ENCODE measurements at places on chromosomes 5 and 9.

DNA sequence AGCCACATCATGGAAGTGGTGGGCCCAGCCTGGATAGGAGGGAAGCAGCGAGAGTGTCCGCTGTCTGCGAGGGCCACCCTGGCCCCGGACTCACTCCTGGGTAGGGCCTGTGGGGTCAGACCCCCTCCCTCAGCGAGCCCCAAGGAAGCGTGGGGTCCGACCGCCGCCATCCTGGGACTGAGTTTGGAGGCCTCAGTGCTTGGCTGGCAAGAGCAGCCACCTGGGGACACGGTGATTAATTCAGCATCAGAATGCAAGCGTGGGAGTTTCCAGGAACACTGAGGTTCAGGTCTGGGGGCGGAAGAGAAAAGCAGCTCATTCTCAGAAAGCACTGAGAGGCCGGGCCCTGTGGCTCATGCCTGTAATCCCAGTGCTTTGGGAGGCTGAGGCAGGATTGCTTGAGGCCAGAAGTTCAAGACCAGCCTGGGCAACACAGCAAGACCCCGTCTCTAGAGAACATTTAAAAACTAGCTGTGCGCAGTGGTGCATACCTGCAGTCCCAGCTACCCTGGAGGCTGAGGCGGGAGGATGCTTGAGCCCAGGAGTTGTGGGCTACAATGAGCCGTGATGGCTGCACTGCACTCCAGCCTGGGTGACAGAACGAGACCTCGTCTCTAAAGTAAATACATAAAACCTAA lies 18.3 kb upstream of the CAMSAP1 start:
- peak; percentile 38 for DNase-seq

DNA sequence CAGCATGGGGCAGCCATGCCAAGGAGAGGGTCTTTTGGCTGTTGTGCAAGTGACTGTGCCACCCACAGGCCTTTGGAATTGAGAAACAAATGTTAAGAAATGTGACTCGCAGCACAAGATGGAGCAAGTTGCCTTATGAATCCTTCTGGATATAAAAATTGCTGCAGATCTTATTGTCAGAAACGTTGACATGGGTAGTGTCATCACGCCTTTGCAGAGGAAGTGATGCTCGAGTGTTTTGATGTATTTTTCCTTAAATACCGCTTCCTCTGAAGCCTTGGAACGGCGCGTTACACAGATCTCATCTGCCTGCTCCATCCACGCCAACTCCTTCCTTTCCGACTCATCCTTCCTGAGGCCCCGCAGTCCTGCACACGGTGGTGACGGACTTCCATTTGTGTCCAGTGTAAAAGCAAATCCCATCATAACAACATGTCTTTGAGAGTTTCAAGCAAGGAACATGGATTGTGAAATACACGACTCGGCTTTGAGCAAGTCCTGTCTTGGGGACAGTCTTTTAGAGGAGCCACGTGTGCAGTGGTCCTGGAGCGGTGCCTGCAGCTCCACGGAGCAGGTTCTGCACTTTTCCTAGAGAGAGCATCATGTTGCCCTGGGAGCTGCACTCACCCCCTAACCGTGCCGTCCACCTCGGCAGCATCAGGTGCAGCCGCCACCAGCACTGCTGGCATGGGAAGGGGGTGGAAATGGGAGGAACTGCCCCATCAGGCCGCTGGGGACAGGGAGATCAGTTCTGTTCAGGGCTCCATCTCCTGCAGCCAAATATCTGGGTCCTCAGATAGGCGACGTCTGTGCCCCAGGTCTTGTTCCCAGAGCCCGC lies 15.1 kb downstream of the ROPN1L start:
- peak; percentile 45 for DNase-seq

DNA sequence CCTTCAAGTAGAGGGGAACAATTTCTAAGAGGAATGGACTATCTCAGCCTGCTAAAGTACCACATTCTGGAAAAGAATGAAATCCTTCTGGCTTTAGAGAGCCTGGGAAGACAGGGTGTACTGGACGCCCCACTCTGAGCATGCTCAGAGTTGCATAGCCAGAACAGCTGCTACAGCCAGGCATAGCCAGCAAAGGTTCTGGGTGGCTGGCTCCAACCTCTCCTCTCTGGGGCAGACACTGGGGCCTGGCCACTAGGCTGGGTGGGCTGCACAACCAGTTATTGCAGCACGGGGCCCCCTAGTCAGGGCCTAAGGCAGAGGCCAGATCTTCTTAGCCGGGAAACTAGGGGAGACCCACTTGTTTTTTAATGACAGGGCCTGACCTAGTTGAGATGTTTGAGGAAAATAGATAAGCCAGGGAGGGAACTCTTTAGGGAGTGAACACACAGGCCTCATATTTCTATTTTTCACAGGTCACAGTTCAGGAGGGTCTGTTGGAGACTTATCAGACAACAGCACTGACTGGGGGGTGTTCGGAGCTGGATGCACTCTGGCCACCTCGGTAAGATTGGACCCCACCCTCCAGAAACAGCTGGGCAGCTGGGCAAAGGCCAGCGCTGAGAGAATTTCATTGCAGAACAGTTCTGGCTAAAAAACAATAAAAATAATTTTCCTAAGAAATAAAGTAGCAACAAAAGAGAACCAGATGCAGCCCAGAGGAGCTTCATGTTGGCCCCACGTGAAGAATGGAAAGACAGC lies 142.9 kb downstream of the LPAR1 start:
- no peak for DNase-seq

DNA sequence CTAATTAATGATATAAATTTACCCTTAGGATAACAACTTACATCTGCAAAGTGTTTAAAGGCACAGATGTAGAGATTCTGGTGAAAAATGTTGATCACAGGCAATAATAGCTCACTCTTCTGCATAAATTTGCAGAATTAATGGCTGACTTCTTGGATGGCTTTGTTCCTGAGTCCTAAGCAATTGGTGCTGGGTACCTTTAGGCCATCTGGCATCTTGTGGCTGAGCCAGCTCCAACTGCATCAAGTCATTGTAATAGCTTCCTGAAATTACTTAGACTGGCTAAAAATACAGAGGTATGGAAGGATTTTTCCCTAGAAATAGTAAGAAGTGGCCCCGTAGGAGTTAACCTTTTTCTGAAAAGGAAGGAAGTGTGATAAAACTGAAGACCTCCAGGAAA lies 118.3 kb upstream of the MINAR2 start:
- DNase-seq, result no peak

- DNase-seq, result peak; percentile 16
Observed at GRCh38 chr5:17132444-17133083, 84.9 kb upstream of the BASP1 start.

GRCh38 chr5:15254607-15255006 lies 245.4 kb upstream of the FBXL7 start:
- no peak for DNase-seq

- DNase-seq, result no peak
Observed at GRCh38 chr5:80837679-80838078, 122.5 kb upstream of the RASGRF2 start.

GRCh38 chr5:56251918-56252553 lies 18.9 kb upstream of the ANKRD55 start:
- DNase-seq, result no peak

GRCh38 chr9:112550531-112550930 lies 63.9 kb downstream of the KIAA1958 start:
- DNase-seq, result no peak

- DNase-seq, result no peak
Observed at GRCh38 chr5:66722686-66723085, 126.5 kb downstream of the MAST4 start.

GRCh38 chr5:175223291-175223690 lies 220.7 kb downstream of the DRD1 start:
- DNase-seq, result no peak

- DNase-seq, result no peak
Observed at GRCh38 chr9:26565118-26565517, 327.5 kb downstream of the CAAP1 start.

DNA sequence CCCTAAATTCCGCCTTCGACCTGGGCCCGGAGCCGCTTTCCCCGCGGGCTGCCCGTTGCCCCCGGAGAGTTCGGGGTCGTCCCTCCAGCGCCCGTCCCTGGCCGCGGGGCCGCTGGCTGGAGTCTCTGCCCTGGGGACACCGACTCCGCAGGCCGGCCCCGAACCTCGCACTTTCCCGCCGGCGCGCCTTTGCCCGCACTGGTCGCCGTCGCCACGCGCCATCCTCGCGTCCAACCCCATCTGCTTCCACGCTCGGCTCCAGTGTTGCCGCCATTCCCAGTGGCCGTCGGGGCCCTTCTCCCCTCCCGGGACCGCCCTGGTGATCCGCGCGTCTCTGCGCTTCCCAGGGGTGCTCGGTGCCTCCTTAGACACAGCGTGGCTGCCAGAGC lies 11.0 kb downstream of the LHX3 start:
- no peak for DNase-seq

DNA sequence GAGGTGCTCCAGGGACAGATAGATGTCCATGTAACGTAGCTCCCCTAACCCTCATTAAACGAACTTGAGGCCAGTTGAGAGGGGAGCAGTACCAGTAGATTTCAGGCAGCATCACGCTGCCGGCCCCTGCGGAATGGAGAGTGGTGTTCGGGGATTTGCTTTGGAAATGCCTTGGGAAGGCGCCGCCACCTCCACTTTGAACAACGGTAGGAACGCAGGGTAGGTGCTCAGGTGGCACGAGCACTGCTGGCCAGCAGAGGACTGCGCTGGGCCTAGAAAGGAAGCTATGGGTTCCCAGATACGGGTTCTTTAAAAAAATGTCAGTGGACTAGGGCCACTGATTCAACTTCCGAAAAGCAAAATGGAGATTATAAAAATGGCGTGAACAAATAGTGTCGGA lies 271.8 kb downstream of the FANCC start:
- DNase-seq, result no peak

DNA sequence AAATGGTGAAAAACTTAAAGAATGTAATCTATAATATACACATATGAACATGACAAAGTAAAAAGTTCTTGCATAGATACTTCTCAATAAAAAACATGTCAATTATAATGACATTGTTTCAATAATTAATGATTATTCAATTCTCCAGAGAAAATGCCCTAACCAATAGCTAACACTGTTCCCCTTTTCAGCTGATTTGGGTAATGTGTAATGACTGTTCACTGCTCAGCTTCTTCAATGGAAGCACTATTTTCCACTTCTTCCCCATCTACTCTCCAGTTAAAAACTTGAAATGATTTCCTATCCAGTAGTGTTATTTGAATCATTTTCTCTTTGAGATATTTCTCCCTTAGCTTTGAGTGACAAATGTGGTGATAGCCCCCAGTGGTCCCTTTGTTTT lies 62.3 kb downstream of the CEP120 start:
- DNase-seq, result no peak

- no peak for DNase-seq
Observed at GRCh38 chr5:154244476-154244875, 53.9 kb downstream of the GALNT10 start.

- no peak for DNase-seq
Observed at GRCh38 chr5:175456105-175456742, 12.2 kb upstream of the DRD1 start.

- DNase-seq, result no peak
Observed at GRCh38 chr9:68545033-68545705, 4.5 kb upstream of the TMEM252 start.

GRCh38 chr9:8895861-8896224 lies 1096.3 kb upstream of the DMAC1 start:
- peak; percentile 79 for DNase-seq

GRCh38 chr9:133635533-133636531 lies at the start of gene DBH:
DBH (plus strand) TSS chr9:133636363; CDS start chr9:133636372, 9 bp downstream.
- DNase-seq, result no peak

DNA sequence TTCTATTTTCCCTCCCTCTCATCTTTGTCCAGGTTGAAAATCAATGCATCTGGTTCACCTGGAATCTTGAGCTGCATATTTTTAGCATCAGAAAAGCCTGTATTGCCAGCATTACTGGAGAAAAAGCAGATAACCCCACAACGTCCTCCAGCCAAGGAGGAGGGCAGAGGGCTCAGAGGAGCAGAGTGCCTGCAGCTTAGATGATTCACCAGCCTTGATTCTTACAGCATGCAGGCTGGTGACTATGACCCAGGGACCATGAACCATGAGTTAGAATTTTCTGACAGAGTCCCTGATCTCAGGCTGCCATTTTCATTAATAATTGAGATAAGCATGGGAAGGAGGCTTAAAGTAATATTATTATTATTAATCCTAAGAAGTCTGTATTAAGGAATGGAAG lies 278.2 kb downstream of the BRINP1 start:
- no peak for DNase-seq

DNA sequence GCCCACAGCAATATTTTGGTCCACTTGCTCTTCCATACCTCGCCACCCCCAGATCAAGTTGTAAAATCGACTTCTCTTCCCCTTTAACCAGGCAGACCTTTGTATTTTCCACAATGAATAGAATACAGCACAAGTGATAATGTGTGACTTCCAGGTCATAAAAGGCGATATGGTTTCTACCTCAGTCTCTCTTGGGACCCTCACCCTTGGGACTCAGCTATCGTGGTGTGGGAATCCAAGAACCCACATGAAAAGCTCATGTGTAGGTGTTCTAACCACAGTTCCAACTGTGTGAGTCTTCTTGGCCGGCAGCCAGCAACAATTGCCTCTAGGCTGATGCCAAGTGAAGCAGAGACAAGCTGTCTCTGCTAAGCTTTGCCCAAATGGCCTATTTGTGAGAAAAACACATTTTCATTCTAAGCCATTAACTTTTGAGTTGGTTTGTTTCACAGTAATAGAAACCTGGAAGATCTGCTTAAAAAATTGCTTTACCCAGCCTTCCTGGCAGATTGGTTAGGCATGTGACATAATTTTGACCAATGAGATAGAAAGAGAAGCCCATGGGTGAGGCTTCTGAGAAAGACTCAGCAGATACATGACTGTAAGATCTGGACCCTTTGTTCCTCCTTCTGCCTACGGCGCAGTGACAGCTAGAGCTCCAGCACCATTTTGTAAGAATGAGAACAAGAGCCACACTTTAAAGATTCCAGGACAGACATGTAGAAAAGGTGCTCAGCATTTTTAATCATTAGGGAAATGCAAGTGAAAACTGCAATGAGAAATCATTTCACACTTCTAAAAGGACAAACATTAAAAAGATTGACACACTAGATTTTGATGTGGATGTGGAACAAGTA lies 18.3 kb upstream of the MLLT3 start:
- peak; percentile 66 for DNase-seq

DNA sequence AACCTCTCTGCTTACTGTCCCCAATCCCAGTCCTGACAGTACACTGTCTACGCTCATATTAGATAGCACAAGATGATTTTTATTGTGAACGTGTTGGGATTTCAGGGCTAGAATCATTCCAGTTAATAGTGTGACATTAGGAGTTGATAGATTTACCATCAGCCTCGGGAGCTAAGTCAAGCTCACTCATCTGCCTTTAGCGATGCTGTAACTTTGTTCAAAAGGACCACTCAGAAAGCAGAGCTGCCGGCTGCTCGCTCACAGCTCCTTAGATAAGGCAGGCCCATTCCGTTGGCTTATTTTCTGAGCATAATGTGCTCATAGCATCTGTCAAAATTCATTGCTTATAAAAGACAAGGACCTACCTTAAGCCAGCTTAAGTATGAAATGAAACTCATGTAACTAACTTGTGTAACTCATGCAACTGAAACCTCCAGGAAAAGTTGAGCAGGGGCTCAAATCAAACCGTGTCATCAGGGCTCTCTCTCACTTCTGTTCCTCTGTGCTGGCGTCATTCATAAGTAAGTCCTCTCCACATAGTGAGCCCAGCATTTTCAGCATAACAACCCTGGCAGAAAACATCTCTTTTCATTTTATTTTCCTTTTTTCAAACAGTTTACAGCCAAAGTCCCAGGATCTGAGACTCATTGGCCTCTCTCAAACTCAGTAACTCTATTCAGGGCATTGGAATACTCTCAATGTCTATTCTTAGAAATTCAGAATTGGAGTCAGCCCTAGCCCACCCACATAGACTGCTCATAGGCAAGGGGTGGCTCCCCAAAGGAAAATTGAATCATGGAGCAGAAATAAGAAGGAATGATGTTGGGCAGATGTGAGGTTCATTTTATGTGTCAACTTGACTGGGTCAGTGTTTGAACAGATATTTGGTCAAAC lies 208.8 kb downstream of the MAN2A1 start:
- DNase-seq, result no peak
